ENCODE measurements at places on chromosomes 5 and 9.
A peak's percentile ranks its signal among the peaks of the same experiment; 100 is the strongest.

DNA sequence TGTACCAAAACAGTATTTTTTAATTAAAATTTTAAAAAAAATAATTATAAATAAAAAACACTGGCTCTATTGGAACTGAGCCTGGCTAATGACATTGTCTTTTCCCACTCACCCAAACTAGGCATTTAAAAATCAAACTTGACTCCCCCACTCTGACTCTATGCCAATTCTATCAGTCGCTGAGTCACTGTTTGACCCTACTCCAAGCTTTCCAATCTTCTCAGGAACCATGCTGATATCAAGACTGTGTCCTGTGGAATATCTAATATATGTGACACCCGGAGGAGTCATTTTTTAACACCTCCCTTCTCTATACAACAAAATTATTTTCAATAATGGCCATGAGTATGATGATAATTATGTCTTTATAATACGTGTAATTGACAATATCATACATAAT lies 171.6 kb upstream of the RASEF start:
- DNase-seq = no peak

GRCh38 chr9:26437056-26437711 lies 455.4 kb downstream of the CAAP1 start:
- DNase-seq = no peak

GRCh38 chr9:98331536-98332259 lies 76.2 kb upstream of the TBC1D2 start:
- DNase-seq = no peak

- DNase-seq = no peak
Measured at GRCh38 chr9:135126451-135127187, 39.2 kb downstream of the OLFM1 start.

DNA sequence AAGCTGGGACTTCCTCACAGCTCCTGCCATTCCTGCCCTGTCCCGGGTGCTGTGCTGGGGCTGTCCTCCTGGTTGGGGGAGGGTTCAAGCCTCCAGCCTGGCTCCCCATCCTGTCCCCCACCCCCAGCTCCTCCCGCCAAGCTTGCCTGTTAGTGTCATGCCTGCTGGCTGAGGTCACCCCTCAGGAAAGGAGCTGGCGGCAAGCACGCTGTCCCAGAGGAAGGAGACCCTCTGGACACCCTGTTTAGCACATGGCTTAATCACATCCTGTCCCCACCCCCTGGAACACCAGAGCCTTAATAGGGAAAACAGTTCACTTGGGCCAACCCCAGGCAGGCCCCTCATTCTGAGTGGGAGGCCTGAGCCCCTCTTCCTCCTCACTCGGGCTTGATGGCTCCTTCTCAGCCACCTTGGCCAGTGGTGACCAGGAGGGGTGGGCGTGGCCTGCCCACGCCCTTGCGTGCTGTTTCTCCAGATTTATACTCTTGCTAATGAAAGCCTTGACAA lies 9.2 kb upstream of the PHYHD1 start:
- DNase-seq = peak; percentile 60

- peak; percentile 19 for DNase-seq
Measured at GRCh38 chr9:130531670-130532069, 47.7 kb upstream of the FUBP3 start.

GRCh38 chr9:68574150-68574549 lies 33.5 kb upstream of the TMEM252 start:
- peak; percentile 15 for DNase-seq

DNA sequence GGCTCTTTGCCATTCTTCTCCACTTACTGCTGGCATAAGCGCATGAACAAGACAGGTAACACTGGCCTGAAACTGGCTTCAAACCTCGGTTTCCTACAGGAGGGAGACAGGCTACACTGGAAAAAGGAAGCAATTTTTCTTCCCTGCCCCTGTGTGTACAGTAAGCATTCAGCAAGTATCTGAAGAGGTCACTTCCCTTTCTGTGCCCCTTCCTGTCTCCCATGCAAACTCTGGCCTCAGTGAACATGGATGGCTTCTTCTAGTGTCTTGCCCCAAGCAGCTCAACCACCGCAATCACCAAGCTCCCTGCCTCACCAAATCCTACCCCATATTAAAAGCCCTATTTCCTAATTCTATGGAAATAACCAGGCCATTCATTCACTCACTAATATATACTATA lies 42.4 kb downstream of the SERINC5 start:
- no peak for DNase-seq

- DNase-seq = no peak
Measured at GRCh38 chr5:61053937-61054336, 108.3 kb downstream of the SMIM15 start.

DNA sequence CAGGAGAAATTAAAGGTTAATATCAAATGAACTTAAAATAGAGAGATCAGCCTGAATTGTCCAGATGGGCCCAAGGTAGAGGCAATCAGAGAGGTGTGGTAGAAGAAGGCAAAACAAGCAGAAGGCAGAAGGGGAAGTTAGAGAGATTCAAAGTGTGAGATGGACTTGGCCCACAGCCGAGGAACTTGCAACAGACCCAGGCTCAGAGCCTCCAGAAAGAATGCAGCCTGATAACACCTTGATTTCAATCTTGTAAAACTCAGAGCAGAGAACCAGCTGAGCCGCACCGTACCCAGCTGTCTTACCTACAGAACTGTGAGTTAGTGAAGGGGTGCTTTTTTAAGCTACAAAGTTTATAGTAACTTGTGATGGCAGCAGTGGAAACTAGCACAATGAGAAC lies 190.9 kb downstream of the RFK start:
- peak; percentile 42 for DNase-seq

GRCh38 chr9:23849379-23850035 lies 23.5 kb upstream of the ELAVL2 start:
- DNase-seq = peak; percentile 8

- peak; percentile 97 for DNase-seq
Measured at GRCh38 chr9:80797831-80798688, 891.3 kb downstream of the TLE1 start.

GRCh38 chr5:122121479-122122465 lies 7.6 kb upstream of the ZNF474 start:
- DNase-seq = no peak

DNA sequence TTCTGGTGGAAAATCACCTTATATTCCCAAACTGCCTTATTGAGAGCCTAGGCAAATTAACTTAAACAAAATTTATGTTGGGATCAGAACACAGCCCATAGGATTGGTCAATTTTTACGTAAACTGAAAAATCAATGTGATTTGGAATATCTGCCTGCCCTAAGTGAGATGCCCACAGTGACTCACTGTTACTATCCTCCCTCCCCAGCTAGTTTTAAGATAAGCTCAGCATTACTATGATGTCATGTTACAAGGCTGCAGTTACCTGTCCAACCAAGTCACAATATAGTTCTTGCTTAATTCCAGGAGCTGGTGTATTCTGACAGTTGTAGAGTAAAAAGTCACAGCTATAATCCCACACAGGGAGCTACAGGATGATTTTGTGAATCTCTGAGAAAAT lies 23.1 kb downstream of the SKP1 start:
- no peak for DNase-seq

DNA sequence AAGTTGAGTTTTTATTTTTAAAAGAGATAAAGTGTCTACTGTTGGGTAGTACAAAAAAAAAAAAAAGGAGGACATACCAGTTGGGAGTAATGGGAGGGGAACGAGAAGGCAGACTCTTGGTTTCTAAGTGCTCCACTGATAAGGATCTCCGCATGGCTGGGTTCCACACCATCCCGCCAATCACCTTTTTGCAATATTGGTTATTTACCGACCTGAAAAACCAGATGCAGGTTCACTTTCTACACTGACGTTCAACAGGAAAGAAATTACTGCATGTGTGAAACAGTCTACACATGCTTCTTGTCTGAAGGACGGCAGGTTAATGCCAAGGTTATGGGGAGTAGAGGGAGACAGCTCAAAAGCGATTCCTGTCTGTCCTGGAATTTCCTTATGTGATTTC lies 75.5 kb downstream of the PTPN3 start:
- DNase-seq = peak; percentile 68

- DNase-seq = no peak
Measured at GRCh38 chr9:113998525-113999255, 79.4 kb downstream of the AMBP start.

DNA sequence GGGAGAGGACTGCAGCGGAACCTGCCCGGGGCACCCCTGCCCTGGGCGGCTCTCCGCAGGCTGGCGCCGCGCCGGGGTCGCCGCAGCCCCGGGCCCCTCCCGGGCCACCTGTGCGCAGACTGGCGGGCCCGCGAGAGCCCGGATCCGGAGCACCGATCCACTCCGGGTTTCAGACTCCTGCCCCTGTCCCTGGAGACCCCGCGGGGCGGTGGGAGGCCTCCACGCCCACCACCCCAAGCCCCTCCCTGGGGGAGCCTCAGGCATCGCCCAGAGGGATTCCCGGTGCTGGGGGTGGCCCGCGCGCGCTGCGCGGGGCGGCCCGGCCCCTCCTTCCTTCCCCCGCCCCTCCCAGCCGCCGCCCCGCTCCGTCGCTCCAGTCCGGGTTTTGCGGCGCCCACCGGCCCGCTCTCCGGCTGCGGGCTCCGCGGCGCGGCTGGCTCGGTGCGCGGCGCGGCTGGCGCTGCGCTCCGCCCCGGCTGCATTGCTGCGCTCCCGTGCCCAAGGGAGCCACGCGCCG lies at the start of gene UNC5A:
UNC5A (plus strand) TSS at position 479 of the 517 bp plus-strand sequence. CDS start 192 bp downstream, outside the sequence.
- DNase-seq = no peak

DNA sequence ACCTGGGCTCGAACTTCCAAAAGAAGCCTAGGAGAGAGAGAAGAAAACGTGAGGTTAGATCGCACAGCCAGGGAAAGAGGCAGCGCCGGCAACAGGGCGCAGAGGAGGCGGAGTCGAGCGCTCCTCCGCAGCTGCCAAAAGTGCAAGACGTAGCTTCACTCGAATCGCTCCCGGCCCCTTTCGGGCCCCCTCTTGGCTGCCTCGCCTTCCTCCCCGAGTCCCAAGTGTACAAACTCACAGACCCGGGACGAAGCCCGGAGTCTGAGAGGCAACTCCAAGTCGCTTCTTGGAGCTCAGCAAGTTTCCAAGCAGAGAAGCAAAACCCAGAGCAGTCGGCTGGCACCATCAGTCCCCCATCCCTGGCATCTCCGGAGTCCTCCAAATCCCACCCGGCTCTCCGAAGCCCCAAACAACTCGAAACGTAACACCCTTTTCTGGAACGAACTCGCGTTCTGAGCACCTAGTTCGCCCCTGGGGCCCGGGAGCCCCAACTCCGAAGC lies 1.2 kb downstream of the MIER3 start:
- DNase-seq = peak; percentile 93

DNA sequence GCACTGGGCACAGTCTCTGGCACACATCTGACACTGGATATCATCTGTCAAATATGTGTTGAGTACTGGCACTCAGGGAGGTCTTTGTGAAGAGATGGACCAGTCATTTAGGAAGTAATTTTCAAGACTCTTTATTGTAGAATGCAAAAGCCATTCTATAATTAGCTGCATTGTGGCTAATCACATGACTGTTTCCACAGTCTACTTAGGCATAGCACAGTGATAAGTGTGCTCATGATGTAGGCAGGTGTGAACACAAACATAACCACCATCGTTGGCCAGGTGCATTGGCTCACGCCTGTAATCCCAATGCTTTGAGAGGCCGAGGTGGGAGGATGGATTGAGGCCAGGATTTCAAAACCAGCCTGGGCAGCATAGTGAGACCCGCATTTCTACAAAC lies 62.2 kb downstream of the CFAP77 start:
- DNase-seq = no peak

DNA sequence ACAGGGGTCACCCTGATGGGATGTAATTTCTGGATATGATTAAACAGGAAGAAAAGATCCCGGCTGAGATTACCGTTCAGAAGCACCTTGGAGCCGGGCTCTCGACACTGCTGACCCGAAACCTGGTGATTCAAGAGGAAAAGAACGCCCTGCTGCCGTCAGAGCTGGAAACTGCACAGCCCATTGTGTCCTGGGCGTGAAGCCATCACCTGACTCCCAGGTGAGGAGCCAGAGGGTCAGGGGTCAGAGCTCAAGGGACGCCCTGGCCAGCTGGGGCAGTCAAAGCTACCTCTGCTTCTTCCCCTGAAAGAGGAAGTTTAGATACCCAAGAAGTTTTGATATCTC lies 17.8 kb upstream of the SLC12A7 start:
- no peak for DNase-seq

- peak; percentile 86 for DNase-seq
Measured at GRCh38 chr5:115985802-115986757, 23.8 kb downstream of the LVRN start.

DNA sequence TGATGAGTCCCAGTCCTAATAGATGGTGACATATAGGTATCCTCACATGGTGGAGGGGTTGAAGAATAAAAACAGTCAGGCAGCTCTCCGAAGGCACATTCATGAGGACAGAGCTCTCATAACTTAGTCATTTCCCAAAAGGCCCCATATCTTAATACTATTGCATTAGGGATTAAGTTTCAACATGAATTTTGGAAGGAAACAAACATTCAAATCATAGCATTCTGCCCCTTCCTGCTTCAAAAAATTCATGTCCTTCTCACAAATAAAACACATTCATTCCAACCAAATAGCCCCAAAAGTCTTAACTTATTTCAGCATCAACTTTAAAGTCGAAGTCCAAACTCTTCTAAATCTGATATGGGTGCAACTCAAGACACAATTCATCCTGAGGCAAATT lies 277.2 kb upstream of the NR4A3 start:
- no peak for DNase-seq

DNA sequence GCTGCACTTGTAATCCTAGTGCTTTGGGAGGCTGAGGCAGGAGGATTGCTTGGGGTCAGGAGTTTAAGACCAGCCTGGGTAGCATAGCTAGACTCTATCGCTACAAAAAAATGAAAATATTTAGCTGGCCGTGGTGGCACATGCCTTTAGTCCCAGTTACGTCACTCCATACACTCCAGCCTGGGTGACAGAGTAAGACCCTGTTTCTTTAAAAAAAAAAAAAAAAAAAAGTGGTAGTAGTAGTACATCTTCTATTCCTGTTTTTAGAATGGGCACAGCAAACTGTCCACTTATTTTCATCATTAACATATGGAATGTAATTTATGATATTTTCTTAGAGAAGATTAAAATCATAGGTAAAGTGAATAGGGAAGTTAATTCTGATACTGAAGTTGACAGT lies 48.2 kb downstream of the TRIO start:
- no peak for DNase-seq

DNA sequence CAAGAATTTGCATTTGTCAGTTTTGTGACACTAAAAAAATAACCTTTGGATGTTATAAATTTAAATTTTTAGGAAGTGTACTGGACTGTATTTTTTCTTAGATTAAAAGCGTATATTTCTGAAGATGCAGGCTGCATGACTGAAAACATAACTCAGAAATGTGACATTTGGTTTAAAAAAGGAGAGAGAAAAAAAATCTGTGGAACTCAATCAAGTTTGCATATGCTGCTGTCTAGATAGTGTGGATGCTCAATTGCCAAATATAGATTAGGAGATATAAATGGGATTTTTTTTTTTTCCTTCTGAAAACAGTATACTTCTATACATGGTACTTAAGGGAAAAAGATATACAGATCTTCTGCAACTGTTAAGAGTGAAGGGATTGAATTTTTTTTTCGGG lies 402.3 kb downstream of the TAF11L14 start:
- DNase-seq = no peak

GRCh38 chr5:124461157-124461556 lies 285.3 kb downstream of the ZNF608 start:
- DNase-seq = no peak

- peak; percentile 83 for DNase-seq
Measured at GRCh38 chr9:114551750-114552685, 35.6 kb upstream of the ATP6V1G1 start.
